ENCODE measurements at places on chromosomes 6 and 20. TPM values are rescaled to one million over a fixed set of nuclear protein-coding genes. Genes with fewer than 3 reads are reported as not detected.

DNA sequence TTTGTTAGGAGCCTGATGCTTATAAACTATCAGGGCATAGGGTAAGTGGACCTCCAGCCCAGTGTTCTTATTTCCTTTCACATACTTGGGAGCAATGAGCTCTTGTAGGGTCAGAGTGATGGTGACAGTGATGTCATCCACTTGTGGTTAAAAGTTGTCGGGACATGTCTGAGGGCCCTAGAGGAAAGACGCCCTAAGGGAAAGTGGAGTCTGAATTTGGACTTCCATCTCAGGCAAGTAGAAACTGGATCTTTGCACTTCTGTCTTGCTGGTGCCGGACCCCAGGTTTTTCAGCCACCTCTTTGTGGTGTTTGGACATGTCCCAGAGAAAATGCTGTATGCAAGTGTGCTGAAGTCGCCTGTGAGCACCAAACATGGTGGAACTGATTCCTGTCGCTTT lies 900.5 kb downstream of the C6orf118 start:
- no peak for DNase-seq
- no peak overlapping the region for H3K27ac ChIP-seq
- no peak overlapping the region for H3K4me3 ChIP-seq
- H3K27me3 ChIP-seq, result no peaks in the 10 kb centered on the region

DNA sequence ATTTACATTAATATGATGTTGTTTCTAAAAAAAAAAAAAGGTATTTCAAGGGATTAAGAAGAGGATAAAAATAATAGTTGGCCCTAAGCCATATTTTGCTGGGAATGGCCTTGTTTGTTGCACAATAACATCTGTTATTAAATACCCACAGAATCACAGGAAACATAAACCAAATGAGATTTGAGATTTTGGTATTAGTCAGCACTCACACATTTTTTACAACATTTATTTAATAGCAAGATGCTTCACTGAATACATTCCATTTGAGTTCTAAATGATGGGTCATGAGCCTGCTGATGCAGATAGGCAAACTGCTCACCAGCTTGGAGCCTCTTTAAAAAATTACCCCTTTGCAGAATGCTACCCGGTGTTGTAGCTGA lies 92.9 kb upstream of the ENPP5 start:
- H3K27me3 ChIP-seq, result no peaks in the 10 kb centered on the region
- H3K4me3 ChIP-seq, result no peak overlapping the region
- H3K4me1 ChIP-seq, result peaks cover 13% of the 10 kb centered on the region
- no peak overlapping the region for H3K27ac ChIP-seq
- DNase-seq, result peak; percentile 30

- H3K4me3 ChIP-seq, result no peak overlapping the region
- no peaks in the 10 kb centered on the region for H3K4me1 ChIP-seq
- H3K27ac ChIP-seq, result no peak overlapping the region
Observed at GRCh38 chr6:47716207-47716606, 17.8 kb downstream of the ADGRF4 start.

DNA sequence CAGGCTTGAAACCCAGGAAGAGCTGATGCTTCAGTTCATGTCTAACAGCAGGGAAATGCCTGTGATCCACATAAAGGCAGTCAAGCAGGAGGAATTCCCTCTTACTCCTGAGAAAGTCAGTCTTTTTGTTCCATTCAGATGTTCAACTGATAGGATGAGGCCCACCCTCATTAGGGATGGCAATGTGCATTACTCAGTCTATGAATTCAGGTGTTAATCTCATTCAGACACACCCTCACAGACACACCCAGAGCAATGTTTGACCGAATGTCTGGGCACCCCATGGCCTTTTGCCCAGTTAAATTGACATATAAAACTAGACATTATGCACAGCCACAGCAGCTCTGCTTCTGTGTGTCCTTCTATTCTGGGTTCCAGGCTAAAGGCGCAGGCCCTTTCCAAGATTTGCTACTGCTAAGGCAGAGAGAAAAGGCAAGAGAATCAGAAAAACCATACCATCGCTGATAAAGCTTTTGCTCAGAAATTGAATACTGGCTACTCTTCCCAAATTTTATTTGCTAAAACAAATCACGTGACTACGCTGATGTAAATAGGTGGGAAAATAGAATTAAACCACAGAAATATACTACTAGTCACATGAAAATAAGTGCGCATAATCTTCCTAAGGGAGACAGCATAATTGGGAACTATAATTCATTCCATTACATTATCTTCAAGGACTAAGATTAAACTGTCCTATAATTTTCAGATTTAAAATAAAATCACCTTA lies 625.0 kb upstream of the MAN1A1 start:
- no peaks in the 10 kb centered on the region for H3K36me3 ChIP-seq
- no peak overlapping the region for H3K27ac ChIP-seq
- H3K4me3 ChIP-seq, result no peak overlapping the region

GRCh38 chr20:63484236-63484635 lies 11.8 kb upstream of the KCNQ2 start:
- no peaks in the 10 kb centered on the region for H3K27me3 ChIP-seq
- H3K4me3 ChIP-seq, result no peak overlapping the region
- no peak overlapping the region for H3K27ac ChIP-seq
- H3K4me1 ChIP-seq, result no peaks in the 10 kb centered on the region
- DNase-seq, result no peak

GRCh38 chr20:58996226-58996611 lies 10.8 kb downstream of the CTSZ start:
- H3K36me3 ChIP-seq, result peaks cover 61% of the 10 kb centered on the region
- no peak overlapping the region for H3K4me3 ChIP-seq
- H3K27me3 ChIP-seq, result no peaks in the 10 kb centered on the region
- H3K27ac ChIP-seq, result no peak overlapping the region
- H3K4me1 ChIP-seq, result no peaks in the 10 kb centered on the region

GRCh38 chr20:44648579-44648978 lies 2.9 kb downstream of the ADA start:
- peak; percentile 39 for DNase-seq
- H3K27ac ChIP-seq, result no peak overlapping the region

- no peak overlapping the region for H3K27ac ChIP-seq
- no peak overlapping the region for H3K4me3 ChIP-seq
- H3K36me3 ChIP-seq, result no peaks in the 10 kb centered on the region
- no peaks in the 10 kb centered on the region for H3K27me3 ChIP-seq
- no peak for DNase-seq
Observed at GRCh38 chr20:57024849-57025248, 241.6 kb downstream of the BMP7 start.

DNA sequence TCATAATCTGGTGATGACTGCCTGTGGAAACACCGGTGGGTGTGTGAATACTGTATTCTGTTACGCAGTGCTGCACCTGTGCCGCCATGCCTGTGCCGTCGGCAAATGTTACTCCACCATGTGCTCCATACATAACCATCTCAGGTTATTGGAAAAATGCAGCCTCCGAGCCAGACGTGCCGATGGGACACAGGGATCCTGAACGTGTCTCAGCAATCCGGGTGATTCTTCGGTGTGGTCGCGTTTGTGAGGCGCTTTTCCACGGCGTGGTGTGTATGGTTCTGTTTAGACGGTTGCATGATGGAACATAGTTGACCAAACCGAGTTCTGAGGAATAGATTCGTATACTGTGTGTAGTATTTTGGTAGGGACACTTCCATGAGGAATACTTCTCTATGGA lies 130.3 kb downstream of the SMOC2 start:
- no peaks in the 10 kb centered on the region for H3K4me1 ChIP-seq
- no peak overlapping the region for H3K4me3 ChIP-seq
- no peaks in the 10 kb centered on the region for H3K27me3 ChIP-seq
- no peak for DNase-seq
- no peak overlapping the region for H3K27ac ChIP-seq
- no peaks in the 10 kb centered on the region for H3K36me3 ChIP-seq

DNA sequence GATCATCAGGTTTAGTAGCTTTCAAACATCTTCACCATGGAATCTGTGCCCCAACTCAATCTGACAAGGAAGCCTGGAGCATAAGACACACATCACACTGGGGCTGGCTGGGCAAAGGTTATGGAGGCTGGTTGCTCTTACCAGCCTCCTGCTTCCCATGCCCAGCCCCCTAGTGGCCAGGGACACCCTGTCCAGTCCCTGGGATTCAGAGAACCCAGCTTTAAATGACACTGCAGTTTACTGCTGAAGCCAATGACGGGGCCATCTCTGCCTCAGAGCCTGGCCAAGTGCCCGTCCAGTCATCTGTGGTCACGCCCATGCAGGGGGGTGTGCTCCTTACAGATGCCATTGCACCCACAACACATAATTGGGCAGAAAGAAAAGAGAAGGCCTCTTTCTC lies 272.9 kb downstream of the SMOC2 start:
- no peak overlapping the region for H3K4me3 ChIP-seq
- no peaks in the 10 kb centered on the region for H3K27me3 ChIP-seq
- DNase-seq, result no peak
- H3K4me1 ChIP-seq, result no peaks in the 10 kb centered on the region
- no peak overlapping the region for H3K27ac ChIP-seq

GRCh38 chr6:43673444-43674084 lies 14.0 kb downstream of the MRPS18A start:
- no peaks in the 10 kb centered on the region for H3K4me1 ChIP-seq
- no peaks in the 10 kb centered on the region for H3K36me3 ChIP-seq
- no peaks in the 10 kb centered on the region for H3K27me3 ChIP-seq
- H3K4me3 ChIP-seq, result no peak overlapping the region

GRCh38 chr6:36758516-36759147 lies 61.0 kb downstream of the RAB44 start:
- peaks cover 51% of the 10 kb centered on the region for H3K4me1 ChIP-seq
- no peak overlapping the region for H3K4me3 ChIP-seq
- H3K27me3 ChIP-seq, result no peaks in the 10 kb centered on the region
- DNase-seq, result peak; percentile 61
- H3K36me3 ChIP-seq, result no peaks in the 10 kb centered on the region

- H3K36me3 ChIP-seq, result no peaks in the 10 kb centered on the region
- no peaks in the 10 kb centered on the region for H3K27me3 ChIP-seq
- peak; percentile 89 for DNase-seq
- H3K4me1 ChIP-seq, result peaks cover 22% of the 10 kb centered on the region
Observed at GRCh38 chr6:90296341-90297114, at the start of gene BACH2. TSS of gene BACH2 (minus strand) at chr6:90296843. CDS start at chr6:90008844, 287,999 bp downstream.

DNA sequence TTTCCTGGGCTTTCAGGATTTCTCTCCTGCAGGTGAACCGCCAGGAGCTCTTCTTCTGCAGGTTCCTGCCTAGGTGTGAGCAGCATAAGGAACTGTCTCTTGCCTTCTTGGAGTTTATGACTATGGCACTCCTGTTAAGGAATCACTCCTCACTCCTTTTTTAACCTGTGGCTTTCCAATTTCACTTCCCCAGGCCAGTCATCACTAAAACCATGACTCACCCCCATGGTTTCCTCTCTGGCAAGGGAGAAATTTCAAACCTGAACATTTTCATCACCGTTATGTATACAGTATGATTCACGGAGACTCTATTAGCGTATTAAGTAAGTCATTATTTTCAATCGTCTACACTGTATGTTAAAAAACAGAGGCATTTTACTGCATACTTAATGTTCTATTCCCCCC lies 78.2 kb upstream of the ARID1B start:
- H3K27ac ChIP-seq, result peak overlapping the region; percentile 91
- peak overlapping the region; percentile 39 for H3K4me3 ChIP-seq
- H3K27me3 ChIP-seq, result no peaks in the 10 kb centered on the region
- DNase-seq, result peak; percentile 52

Gene ADGRB3
- total RNA-seq, result not detected

Gene WFDC13
- total RNA-seq, result not detected

Data from Karpas-422 (cell line).